ENCODE measurements at places on chromosomes 12 and 14.

- DNase-seq = no peak
- H3K4me3 ChIP-seq = no peak overlapping the region
- H3K27me3 ChIP-seq = no peaks in the 10 kb centered on the region
- no peak overlapping the region for H3K27ac ChIP-seq
Observed at GRCh38 chr14:63773504-63773903, 45.6 kb upstream of the SGPP1 start.

DNA sequence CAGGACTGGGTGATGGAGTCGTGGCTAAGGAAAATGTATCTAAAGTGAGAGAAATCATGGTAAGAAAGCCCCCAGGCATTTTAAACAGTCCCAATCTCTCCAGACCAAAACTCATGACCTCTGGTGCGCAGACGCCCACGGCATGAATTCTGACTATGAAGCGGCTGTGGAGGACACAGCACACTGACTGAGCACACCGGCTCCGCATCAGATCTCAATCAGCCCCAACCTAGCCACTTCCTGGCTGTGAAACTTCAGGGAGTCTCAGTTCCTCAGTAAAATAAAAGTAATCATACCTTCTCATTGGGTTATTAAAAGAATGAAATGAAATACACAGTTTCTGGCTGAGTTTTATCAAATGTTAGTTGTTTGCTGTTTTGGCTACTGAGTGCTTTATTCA, 38.7 kb downstream of the SETD3 start:
- H3K4me3 ChIP-seq = no peak overlapping the region
- no peak overlapping the region for H3K27ac ChIP-seq
- no peaks in the 10 kb centered on the region for H3K36me3 ChIP-seq
- H3K27me3 ChIP-seq = no peaks in the 10 kb centered on the region
- no peak for DNase-seq
- no peaks in the 10 kb centered on the region for H3K4me1 ChIP-seq

DNA sequence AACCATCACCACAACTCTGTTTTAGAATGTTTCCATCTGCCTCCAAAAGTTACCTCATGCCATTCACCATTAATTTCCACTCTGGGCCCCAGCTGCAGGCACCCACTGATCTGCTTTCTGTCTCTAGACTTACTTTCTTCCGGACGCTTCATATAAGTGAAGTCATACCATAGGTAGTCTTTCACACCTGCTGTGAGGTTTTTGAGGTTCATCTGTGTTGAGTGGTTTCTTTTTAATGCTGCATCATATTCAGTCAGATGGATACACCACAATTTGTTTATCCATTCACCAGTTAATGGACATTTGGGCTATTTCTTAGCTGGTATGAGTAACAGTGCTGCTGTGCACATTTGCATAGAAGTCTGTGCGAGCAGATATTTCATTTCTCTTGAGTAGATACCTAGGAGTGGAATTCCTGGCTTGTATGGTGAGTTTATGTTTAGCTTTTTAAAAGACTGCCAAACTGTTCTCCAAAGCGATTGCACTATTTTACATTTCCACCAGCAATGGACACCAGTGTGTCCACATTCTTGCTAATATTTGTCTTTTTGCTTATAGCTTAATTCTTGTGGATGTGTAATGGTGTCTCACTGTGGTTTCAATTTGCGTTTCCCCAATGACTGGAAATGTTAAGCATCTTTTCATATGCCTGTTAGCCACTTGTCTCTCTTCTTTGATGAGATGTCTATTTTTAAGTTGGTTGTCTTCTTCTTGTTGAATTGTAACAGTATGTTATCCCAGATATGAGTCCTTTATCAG, 48.3 kb downstream of the ZFYVE21 start:
- no peak overlapping the region for H3K4me3 ChIP-seq
- no peaks in the 10 kb centered on the region for H3K27me3 ChIP-seq
- no peak for DNase-seq
- H3K4me1 ChIP-seq = no peaks in the 10 kb centered on the region

GRCh38 chr12:5548152-5548943, 116.4 kb downstream of the NTF3 start:
- no peaks in the 10 kb centered on the region for H3K27me3 ChIP-seq
- H3K27ac ChIP-seq = no peak overlapping the region
- no peak overlapping the region for H3K4me3 ChIP-seq
- H3K4me1 ChIP-seq = no peaks in the 10 kb centered on the region
- no peaks in the 10 kb centered on the region for H3K36me3 ChIP-seq

GRCh38 chr12:109446869-109447268, 30.2 kb downstream of the KCTD10 start:
- no peak for DNase-seq
- H3K27ac ChIP-seq = no peak overlapping the region
- no peaks in the 10 kb centered on the region for H3K27me3 ChIP-seq
- peaks cover 6% of the 10 kb centered on the region for H3K4me1 ChIP-seq
- H3K36me3 ChIP-seq = peaks cover 17% of the 10 kb centered on the region
